Posterior cingulate gyrus (tissue), 11 donors: ENCODE measurements at places on chromosomes 3 and 15.

- DNase-seq: no peak
Observed at GRCh38 chr3:130299531-130299930, 45.9 kb upstream of the COL6A5 start.

DNA sequence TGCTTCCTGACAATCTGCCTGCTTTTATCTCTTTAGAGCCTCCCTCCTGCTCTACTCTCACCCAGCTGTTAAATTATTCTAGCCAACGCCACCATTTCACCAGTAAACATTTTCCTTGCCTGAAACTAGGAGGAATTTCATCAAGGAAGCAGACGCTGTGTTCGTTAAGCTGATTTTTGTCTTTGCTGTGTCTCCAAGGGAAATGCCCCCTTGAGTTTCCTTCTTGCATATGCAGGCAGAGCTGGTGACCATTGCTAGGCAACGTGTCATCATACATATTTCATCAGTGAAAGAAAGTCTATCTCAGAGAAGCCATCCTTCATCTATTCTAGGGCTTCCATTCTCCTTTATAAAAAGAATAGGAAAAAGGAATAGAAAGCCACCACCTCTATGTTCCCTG lies 87.0 kb upstream of the ST8SIA2 start:
- DNase-seq: no peak

- peak; percentile 59 for DNase-seq
Observed at GRCh38 chr15:68818066-68818768, 2.5 kb downstream of the ANP32A start.

DNA sequence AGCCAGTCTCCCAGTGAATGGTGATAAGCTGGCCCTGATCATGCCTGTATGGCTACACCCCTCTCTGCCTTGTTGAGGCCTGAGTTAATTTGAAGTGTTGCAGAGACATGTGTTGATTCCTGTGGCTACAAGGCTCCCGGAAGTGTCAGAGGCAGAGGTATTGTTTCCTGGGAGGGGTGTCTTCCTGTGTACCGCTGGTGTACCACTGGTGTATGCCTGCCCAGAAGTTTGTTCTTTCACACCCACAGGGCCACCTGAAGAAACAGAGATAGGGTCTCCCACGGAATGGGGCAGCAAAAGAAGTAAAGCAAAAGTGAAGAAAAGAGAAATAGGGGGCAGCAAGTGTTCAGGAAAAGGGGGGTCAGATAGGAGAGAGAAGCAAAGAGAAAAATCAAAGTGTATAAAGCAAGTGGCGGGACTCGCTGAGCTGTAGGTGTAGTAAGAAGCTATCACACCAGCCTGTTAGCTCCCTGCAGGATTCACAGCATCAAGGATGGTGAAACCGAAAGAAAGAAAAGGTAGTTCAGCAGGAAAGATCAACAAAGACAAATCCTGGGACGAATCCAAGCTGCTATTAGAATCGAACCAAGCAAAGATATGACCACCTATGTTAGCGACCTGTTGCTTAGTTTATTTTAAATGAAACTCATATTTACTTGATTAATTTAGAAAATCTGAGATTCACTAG lies 36.6 kb upstream of the CD47 start:
- DNase-seq: no peak

GRCh38 chr15:67569668-67570067 lies 27.2 kb downstream of the MAP2K5 start:
- no peak for DNase-seq

GRCh38 chr15:66783314-66783713 lies 81.3 kb downstream of the SMAD6 start:
- DNase-seq: no peak

- DNase-seq: no peak
Observed at GRCh38 chr3:121707531-121708273, 41.8 kb downstream of the GOLGB1 start.

DNA sequence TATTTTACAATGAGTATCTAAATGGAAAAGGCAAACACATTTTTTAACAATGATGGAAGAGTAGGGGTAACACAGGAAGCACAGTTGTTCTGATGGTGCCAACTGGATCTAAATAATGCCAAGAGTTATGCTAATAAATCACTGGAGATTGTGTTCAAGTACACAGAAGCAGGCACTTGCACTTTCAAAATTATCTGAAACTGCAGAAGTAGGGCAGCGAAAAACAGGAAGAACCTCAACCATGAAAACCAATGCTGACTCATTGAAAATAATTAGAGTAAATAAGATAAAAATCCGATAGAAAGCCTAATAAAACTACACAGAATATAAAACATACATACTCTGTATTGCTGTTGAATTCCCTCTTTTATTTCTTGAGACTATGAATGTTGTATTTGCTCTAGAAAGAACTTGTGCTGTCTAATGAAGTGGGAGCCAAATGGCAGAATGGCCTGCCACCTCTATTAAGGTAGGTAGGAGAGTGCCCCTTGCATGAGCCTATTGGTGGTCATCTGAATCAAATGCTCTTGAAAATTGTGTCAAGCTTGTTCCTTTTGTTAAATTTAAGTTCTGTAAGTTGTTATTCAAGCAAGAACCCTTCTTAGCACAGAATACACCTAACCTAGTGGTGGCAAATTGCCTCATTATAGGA lies 93.7 kb downstream of the ABI3BP start:
- no peak for DNase-seq

DNA sequence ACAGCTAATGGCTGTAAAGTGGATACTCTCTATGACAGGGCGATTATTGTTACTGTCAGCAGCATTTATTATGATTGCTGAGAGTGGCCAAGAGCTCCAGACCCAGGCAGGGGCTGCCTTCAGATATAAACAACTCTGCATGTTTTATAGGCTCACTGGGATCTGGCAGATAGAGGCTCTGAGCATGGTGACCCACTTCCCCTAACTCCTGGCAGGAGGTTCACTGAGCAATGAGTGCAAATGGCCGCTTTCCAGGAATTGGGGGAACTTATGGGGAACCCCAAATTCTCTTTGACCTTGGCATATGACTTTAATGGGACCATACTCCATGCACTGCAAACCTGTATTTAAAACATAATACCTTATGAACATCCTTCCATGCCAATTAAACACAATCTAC lies 59.0 kb downstream of the SCN5A start:
- no peak for DNase-seq

DNA sequence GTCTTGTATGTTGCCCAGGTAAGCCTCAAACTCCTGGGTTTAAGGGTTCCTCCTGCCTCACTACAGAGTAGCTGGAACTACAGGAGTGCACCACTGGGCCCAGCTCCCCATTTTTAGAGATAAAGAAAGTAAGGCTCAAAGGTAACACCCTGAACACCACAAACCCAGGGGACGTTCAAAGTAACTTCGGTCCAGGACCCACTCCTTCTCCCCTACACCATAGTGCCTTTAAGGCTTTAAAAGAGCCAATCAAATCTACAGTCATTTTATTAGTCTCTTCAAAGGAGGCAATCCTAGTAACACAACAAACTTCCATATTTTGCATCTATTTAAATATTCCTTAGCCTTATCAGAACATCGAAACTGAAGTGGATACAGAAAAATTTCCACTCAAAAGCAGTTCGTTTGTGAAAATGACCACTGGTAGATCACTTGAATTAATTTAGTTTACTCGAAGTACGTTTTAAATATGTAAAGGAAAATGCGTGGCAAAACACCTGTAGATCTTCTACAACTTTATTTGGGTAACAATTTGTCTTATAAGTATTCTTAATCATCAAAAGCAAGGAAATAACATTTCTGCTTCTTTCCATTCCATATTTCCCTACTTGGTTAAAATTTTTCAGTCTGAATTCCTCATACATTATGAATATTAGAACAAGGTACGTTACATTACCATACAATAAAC lies 1.8 kb downstream of the STAG1 start:
- DNase-seq: no peak

GRCh38 chr15:60678632-60679031 lies 199.7 kb upstream of the ICE2 start:
- DNase-seq: no peak

DNA sequence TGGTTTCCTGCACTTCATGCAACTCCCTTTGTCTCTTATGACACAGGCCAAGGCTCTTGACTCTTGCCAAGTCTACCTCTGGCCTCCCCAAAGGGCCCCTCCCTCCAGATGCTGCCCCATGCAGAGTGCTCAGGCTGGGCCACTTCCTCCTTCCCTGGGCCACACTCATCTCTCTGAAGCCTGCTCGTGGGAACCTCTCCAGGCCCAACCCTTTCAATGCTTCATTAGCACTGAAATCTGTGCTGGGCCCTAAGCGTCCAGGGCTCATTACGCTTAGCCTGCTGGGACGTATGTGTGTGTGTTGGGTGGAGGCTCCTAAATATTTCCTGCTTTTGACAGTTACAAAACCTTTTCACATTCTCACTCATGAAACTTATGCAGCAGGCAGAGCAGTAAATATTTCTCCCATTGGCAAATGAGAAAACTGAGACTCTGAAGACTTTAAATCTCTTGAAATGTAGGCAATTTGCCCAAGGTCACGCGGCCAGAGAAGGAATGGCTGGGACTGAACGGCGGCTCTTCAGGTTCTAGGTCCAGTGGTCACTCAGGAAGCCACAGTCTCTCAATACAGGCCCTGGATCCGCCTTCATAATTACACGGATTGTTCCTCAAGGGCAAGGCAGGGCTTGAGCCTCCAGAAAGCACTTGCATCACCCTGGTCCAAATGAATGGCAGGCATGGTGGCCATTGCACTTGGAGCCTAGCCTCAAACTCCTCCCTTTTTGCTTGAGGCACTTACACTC lies 241.7 kb upstream of the HES1 start:
- no peak for DNase-seq

GRCh38 chr15:53448232-53449015 lies 311.0 kb downstream of the WDR72 start:
- no peak for DNase-seq

- peak; percentile 89 for DNase-seq
Observed at GRCh38 chr15:85543741-85544155, 163.3 kb downstream of the AKAP13 start.

DNA sequence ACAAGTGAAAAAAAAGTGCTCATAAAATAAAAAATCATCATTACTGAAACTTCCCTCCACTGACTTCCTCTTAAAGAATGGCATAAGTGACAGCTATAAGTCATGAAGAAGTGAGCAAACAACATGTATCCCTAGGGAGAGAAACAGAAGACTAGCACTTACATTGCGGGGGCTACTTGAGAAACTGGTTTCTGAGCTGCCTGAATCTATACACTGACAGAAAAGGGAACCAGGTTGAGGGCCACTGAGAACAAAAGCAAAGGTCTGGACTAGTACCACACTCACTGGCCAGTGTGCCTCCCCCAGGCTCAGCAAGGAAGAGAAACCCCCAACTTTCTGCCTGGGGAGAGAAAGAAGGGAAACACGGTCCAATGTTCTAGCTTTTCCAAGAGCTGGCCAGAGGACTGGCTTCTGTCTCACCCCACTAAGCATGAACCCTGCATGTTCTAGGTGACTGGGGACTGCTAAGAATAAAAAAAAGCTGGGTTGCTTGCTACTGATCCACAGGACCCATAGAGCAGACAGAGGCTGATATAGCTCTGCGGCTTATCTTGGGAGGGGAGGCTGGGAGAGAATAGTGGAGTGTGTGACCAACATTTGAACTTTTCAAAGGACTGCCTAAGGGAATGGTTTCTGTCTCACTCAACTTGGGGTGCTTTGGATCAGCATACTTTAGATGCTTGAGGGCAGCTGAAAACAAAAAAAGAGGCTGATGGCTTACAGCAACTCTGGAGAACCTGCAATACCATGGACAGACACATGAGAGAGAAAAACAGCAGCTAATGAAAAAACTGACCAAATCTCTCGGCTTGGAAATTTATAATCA lies 8.1 kb downstream of the RAD18 start:
- DNase-seq: no peak

DNA sequence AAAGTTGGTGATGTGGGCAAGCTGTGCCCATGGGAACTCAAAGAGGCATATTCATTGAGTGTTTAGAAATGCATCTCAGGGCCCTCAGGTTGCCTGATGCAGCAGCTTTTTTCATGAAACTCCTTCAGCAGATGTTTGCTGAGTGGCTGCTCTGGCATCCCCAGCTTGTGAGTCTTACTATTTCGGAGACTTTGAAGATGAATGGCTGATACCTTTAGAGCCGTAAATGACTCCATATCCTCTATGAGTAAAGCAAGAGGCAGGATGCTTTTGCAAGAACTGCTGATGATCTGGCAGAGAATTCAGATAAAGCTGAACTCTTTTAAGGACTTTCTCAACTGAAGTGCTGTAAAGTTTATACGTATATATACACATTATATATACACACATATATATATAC lies 384.3 kb downstream of the CACNA2D3 start:
- DNase-seq: no peak

DNA sequence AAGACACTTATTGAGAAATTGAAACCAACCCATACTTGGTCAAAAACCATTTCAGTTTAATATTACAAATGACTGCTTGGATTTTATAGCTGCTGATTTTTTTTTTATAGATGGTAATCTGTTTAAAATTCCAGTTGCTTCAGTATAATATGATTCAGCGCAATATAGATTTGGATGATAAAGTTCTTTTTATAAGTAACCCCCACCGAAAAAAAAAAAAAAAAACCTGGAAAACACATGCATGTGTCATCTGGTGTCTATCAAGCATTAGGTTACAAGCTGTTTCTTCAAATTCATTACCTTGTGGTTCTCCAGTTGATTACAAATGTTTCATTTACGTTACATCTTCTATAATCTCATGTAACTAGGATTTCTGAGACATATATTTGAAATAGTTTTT lies 356.6 kb upstream of the ROBO2 start:
- no peak for DNase-seq

GRCh38 chr3:56055546-56055945 lies 412.7 kb downstream of the ERC2 start:
- no peak for DNase-seq

GRCh38 chr3:96753124-96753523 lies 61.3 kb upstream of the EPHA6 start:
- no peak for DNase-seq

DNA sequence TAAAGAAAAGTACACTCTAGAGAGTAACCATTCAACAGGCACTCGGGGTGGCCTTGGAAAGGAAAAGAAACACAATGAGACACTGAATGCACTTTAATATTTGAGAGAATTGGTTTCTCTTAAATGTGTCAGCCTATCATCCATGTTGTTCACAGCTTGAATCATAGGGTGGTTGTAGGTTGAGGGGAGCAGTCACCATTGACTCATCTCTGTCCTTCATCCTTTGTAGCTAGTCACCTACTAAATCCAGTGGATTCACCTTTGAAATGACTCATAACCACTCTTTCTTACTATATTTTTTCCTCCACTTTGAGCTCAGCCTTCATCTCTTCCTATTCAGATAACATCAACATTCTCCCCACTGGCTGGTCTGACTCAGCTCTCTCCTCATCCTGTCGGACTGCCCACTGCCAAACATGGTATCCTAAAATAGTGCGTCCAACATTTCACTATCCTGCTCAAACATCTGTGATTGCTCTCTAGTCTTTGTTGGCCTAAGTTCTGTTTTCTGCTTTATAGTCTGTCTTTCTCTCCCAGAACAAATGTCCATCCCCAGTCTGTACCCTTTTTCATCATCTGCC lies 182.7 kb upstream of the GADL1 start:
- DNase-seq: no peak

DNA sequence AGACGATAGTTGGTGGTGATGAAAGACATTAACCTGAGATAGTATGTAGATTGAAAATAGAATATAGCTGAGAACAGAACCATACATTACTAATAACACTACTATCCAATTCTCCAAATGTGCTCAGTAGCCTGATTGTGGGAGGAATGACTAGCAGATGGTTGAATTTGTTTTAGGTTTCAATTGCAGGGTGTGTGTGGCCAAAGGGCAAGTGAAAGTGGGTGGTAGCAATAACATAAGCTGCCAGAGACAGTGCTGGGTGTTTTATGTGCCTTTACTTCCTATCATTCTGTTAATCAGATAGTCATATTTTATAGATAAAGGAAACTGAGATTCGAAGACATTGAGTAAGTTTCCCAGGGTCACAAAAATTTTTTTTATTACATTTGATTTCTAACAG lies 249.5 kb upstream of the ARL6 start:
- DNase-seq: no peak

GRCh38 chr3:136239094-136239493 lies 11.0 kb upstream of the PCCB start:
- no peak for DNase-seq
